ENCODE measurements at places on chromosomes 12 and 14.

DNA sequence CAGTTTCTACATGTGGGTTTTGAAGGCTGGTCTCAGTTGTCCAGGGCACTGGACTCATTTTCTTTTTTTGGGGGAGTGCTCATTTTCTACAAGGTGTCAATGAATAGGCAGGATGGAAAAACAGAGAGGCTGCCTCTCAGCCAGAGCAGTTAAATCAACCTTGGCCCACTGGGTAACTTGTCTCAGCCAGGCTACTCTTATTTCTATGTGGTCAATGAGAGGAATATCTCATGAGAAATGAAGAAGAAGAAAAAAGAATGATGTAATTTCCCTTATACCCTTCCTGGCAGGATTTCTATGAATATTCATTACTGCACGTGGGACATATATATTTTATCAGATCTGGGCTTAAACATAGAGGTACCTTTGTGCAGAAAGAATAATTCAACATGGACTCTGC lies 155.2 kb upstream of the E2F7 start:
- DNase-seq, result no peak

- no peak for DNase-seq
Measured at GRCh38 chr14:66074537-66074936, 411.6 kb upstream of the CCDC196 start.

GRCh38 chr14:64400829-64401459 lies 12.8 kb downstream of the MTHFD1 start:
- no peak for DNase-seq

- DNase-seq, result no peak
Measured at GRCh38 chr14:59564366-59564765, 12.2 kb downstream of the CCDC175 start.

- no peak for DNase-seq
Measured at GRCh38 chr12:30384976-30385375, 310.7 kb downstream of the IPO8 start.

- DNase-seq, result no peak
Measured at GRCh38 chr12:50927356-50927755, 25.0 kb upstream of the HIGD1C start.

DNA sequence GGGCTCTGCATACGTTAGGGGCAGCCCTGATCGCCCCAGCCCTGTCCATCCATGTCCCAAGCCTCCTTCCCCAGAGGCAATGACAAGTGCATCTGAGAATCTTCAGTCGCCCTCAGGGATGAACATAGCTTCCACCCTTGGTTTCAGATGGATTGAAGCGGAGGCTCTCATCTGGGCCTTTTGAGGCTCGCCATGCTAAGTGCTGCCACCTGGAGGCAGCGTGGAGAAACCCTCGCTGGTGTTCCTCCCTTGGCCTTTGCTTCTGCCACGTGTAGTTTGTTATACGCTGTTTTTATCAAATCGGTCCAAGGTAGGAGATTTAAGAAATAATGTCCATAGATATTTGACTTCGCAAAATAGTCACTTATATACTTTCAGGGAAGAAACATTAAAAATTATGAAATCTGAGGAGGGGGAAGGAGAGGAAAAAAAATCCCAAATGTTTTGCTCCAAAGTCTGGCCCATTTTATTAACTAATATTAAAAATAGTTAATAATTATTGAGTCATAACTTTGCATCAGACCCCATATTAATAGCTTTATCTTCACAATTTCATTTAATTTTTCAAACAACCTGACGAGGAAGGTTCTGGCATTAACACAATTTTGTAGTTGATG lies 28.8 kb upstream of the LRRC10 start:
- DNase-seq, result peak; percentile 51

DNA sequence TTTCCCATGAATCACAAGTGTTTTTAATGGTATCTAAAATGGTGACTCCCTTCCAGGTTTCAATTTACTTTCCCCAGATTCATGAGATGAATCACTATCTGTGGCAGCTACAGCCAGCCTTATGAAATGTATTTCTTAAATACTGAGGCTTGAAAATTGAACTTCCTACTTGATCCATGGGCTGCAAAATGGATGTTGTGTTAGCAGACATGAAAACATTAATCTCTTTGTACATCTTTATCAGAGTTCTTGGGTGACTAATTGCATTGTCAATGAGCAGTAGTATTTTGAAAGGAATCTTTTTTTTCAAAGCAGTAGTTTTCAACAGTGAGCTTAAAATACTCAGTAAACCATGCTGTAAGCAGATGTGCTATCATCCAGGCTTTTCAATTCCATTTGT lies 250.8 kb downstream of the SLC6A15 start:
- DNase-seq, result no peak

- DNase-seq, result no peak
Measured at GRCh38 chr14:76846331-76847047, 20.3 kb downstream of the LRRC74A start.

GRCh38 chr14:80135305-80136088 lies 75.8 kb downstream of the DIO2 start:
- no peak for DNase-seq

- no peak for DNase-seq
Measured at GRCh38 chr14:32514236-32514635, 185.1 kb downstream of the AKAP6 start.

- DNase-seq, result no peak
Measured at GRCh38 chr14:88933191-88933590, 108.7 kb downstream of the TTC8 start.

DNA sequence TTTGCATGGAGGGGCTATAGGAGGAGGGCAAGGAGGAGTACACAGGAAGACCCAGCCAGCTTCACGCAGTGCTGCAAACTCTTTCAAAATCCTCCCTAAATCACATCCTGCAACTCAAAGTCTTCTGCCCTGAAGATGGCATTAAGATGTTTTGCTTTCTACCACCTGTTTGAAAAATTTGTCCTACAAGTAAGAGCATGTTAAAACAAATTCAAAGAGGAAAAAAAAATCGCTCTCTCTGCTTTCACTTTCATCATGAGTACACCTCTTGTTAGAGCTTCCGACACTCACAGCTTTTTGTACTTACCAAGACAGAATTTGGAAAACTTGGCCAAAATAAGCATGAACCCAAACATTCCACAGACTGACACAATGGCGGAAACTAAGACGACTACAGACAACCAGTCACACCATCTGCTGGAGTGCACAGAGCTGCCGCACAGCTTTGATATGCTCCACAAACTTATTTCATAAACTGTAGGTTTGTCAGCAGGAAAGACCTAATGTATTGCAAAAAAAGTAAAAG lies 21.3 kb downstream of the GCH1 start:
- DNase-seq, result no peak

DNA sequence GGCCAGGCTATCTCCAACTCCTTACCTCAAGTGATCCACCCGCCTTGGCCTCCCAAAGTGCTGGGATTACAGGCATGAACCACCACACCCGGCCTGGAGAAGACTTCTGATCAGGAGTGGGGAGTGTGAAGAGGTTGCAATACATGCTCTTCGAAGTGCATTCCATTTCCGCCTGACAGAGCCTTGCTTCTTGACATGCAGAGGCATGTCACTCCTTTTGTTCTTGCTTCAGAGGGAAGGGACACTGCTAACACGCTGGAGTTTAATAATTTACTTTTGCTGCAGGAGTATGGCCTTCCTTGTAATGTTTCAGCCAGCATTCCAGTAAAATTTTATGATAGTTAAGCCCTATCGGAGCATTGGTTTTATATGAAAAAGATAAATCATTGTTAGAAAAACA lies 74.9 kb downstream of the SLC25A47 start:
- DNase-seq, result no peak

DNA sequence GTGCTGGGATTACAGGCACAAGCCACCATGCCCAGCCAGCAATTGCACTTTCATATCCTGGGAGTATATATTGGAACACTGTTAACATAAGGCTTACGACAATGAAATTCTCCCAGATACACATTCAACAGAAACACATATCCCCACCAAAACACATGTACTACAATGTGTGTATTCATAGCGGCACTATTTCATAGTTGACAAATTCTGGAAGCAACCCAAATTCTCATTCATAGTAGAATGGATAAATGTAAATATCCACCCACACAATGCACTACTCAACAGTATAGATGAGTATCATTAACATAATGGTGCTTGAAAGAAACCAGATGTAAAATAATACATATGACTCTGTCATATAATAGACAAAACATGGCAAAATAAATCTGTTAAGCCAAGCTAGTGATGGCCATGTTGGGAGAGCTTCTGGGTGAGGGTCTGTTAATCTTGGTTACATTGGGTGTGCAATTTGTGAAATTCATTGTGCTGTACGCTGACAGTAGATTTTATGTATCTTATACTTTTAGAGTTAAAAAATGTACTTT lies 2.6 kb upstream of the DNAAF2 start:
- DNase-seq, result no peak

DNA sequence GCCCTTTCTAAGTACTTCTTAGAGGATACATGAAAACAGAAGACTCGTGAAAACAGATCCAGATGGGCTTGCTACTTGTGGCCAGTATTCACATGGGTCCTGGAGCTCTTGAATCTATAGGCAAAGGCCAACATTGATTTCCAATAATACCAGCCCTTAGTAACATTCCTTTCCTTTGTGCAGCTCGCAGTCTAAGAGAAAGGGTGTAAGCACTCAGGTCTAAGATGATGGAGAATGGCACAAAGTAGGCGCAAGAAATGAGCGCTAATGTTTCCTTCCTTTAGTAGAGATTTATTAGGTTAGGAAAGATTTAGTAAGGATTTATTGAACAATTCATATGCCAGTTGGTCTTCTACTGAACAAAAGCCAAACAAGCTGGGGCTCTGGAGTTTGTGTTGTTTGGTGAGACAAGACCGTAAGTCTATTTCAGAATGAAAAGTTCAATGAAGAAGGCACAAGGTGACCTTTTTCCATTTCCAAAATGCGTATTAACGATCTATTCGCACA lies 525 bp downstream of the RNU6-8 start:
- DNase-seq, result no peak

- peak; percentile 34 for DNase-seq
Measured at GRCh38 chr14:75205591-75205990, 29.2 kb upstream of the TMED10 start.

- no peak for DNase-seq
Measured at GRCh38 chr14:69398818-69399210, 322 bp downstream of the SLC39A9 start.

GRCh38 chr12:93708952-93709351 lies 31.8 kb downstream of the CRADD start:
- no peak for DNase-seq

- no peak for DNase-seq
Measured at GRCh38 chr12:127779301-127780045, 487.5 kb upstream of the TMEM132C start.

DNA sequence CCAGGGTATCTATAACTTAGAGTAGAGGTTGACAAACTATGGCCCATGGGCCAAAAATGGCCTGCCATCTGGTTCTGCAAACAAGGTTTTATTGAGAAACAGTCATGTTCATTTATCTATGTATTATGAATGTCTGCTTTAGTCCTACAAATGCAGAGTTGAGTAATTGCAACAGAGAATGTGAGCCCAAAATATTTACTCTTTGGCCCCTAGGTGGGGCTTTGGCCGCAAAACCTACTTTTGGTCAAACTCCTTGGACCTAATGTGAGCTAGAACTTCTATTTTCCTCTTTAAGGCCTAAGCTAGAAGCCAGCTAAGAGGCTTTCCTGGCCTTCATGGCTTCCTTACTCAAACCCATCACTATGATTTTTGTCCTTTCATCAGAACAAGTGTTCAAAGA lies 379.1 kb downstream of the NELL2 start:
- DNase-seq, result no peak

DNA sequence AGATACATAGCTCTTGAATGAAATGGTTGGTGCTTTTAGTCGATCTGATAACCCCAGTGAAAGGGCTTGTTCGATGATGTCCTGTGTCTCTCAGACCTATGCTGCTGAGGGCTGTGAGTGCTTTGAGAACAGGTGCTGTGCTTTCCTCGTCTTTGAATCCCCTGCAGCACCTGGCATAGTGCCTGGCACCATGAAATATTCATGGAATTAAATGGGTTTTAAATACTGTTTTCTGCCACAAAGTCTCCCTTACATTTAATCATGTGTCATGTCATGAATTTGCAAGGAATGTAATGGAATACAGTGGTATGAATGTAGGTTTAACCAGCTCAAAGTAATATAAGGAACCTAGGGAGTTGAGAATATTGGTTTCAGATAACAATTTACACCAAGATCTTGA lies 220.5 kb upstream of the PRICKLE1 start:
- no peak for DNase-seq

GRCh38 chr14:74636424-74637177 lies 24.6 kb upstream of the LTBP2 start:
- no peak for DNase-seq

- DNase-seq, result no peak
Measured at GRCh38 chr12:4567073-4567881, 5.3 kb downstream of the DYRK4 start.

- DNase-seq, result no peak
Measured at GRCh38 chr14:65223636-65224035, 121.3 kb upstream of the MAX start.

DNA sequence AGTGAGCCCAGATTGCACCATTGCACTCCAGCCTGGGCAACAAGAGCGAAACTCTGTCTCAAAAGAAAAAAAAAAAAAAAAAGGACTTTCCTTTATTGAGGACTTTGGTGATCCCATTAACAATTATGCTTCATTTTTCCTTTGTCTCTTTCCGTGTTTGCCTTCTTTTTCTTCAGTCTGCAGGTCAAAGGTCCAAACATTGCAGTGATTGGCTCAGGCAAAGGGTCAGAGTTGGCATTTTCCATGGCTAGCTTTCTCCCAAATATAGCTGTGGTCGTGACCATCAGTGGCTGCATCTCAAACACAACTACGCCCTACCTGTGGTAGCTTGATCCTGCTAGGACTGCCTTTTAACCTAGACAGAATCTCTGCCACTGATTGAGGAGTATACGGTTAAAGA lies 7.0 kb upstream of the DNAL1 start:
- DNase-seq, result no peak

DNA sequence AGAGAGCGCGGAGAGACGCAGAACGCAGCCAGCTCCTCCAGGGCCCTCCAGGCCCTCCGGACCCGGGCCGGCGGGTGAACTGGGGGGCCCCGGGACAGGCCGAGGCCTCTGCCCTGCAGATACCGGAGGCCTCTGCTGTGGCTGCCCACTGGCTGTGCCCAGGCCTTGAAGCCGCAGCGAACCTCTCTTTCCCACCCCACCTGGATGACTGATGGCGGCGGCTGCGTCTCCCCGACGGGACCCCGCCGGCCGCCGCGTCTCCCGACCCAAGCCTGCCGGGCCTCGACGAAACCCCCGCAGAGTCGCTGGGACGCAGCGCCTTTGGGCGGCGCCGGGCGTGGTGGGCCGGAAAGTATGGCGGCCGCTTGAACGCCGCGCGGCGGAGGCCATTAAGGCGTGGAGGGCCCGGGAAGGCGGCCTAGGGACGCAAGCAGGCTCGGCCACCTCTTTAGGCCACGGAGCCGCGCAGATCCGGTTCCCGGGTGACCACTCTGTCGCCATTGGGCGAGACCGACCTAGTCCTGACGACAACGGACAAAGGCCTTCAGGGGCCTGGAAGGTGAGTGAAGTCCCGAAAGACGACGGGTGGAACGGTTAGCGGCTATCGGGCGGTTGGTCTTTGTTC lies 8.4 kb upstream of the ERGIC2 start:
- no peak for DNase-seq
